Right renal cortex interstitium (tissue), 3 donors: ENCODE measurements at places on chromosomes 2 and 18.

DNA sequence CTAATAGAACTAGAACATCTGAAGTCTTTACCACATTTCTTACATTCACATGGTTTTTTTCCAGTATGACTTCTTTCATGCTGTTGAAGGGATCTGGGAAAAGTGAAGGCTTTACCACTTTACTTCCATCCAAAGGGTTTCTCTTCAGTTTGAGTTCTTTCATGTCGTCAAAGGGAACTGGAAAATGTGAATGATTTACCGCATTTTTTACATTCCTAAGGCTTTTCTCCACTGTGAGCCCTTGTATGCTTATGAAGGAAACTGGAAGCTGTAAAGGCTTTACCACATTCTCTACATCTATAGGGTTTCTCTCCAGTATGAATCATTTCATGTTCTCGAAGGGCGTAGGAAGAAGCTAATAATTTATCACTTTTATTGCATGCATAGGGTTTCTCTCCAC is 46.7 kb downstream of the NBEAL1 start:
- DNase-seq = peak; percentile 31

GRCh38 chr18:29096079-29096770 is 919.3 kb upstream of the CDH2 start:
- DNase-seq = no peak

- no peak for DNase-seq
Measured at GRCh38 chr2:109345091-109345490, 216.1 kb downstream of the SH3RF3 start.

DNA sequence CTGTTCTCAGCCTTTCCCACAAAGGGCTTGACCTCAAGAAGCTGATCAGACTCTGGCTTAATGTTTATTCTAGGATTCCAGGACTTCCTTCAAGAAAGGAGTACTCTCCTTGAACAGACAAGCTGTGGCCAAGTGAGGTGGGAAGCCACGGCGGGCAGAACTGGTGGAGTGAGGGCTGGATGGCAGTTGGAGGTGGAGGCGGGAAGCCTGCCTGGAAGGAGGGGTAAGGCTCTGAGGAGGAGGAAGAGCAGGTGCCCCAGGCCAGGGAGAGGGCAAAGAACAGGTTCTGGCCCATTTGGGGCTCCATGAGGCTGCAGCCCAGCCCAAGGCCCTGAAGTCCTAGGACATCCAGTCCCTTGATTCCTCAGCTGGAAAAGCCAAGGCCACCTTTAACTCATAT is 143.9 kb downstream of the CYP26B1 start:
- DNase-seq = no peak

DNA sequence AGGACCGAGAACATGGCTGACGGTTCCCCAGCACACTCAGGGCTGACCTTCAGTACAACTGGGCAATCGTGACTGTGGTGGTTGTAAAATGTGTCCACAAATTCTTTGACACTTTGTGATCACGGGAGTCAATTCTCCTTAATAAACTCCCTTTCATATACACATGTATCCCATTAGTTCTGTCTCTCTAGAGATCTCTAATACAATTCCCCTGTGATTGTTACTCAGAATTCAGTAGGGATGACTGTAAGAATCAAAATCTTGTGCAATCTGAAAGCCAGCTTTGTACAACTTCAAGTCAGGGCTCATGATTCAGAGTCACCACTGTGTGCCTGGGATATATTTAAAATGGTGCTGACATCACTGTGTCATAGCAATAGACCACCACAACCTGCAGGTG is 89.5 kb upstream of the LMAN1 start:
- no peak for DNase-seq

- DNase-seq = no peak
Measured at GRCh38 chr2:28233164-28233676, 159.4 kb upstream of the FOSL2 start.

DNA sequence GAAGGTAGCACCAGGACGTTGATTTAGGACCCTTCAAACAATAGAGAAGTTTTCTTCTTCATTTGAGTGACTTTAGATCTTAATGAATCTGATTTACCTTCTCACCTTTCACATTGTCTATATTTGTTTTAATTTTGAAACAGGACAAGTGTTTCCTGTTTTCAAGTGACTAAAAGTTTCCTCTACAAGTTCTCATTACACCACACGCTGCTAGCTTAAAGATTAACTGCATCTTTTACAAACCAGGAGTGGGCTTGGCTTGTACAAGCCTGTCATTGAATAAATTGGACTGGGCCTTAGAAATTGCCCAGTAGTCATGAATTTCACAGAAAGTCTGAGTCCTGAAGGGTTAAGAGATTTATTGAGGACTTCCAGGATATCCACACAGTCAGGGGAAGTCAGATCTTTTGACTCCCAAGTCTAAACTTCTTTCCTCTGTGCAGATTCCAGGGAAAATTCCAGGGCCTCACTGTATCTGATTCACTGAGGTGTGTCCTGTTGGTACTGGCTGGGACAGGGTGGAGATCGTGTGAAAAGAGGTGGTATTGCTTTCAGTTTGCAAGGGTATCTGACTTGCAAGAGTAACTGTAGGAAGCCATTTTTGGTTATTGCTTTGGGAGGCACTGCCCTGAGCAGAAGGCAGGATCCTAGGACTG is 3.4 kb downstream of the SGPP2 start:
- DNase-seq = no peak

GRCh38 chr2:207501802-207502576 is 27.8 kb upstream of the CREB1 start:
- no peak for DNase-seq

DNA sequence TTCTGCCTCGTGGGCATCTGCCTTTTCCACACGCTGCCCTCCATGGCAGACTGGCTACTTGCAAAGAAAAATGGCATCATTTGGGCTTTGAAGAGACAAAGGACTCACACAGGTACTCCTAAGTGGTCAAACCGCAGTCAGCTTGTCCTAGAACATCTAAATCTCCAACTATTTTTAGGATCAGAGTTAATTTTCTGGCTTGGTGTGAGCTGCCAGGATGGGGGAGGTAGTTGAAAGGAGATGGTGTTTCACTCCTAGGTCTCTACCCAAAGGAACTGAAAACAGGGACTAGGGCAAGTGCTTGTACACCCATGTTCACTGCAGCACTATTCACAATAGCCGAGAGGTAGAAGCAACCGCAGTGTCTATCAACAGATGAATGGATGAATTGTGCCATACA is 107.9 kb upstream of the ATL2 start:
- no peak for DNase-seq

GRCh38 chr2:173451118-173451517 is 96.4 kb downstream of the CDCA7 start:
- DNase-seq = no peak

DNA sequence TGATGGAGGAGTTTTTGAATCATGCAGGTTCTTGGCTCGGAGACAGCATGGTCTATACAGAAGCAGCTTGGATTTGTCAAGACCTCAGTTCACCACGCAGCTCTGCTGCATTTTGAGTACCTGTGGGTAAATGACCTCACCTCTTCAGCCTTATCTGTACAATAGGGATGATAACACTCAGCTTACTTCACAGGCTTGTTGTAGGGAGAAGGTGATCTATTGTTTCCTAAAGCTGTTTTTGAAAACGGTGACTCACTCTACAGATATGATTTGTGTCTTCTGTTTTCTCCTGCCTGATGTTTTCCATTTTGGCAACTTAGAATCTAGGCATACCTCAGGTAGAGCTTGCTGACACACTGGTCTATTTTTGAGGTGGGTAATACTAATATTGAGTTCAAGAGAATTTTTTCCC is 80.3 kb downstream of the FMNL2 start:
- DNase-seq = no peak

DNA sequence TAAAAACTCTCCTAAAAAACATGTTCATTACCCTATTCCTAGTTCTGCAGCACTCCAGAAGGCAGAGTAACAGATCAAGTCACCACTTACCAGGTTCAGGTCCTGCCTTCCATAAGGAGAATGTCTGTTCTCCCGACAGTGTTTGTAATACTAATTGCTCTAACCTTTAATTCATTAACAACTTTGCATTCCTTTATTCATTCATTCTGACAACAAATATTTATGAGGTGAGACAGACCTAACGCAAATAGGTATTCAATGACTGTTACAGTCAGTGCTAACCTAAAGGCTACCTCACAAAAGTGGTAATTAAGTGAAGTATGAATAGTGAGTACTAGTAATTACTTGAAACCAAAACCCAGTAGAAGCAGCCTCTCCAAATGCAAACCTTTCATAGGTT is 224.0 kb downstream of the AFF3 start:
- no peak for DNase-seq

- no peak for DNase-seq
Measured at GRCh38 chr2:113910110-113910717, 20.3 kb downstream of the ACTR3 start.

GRCh38 chr2:75361486-75361885 is 162.2 kb upstream of the TACR1 start:
- no peak for DNase-seq

GRCh38 chr2:218999021-218999880 is 6.0 kb upstream of the CRYBA2 start:
- DNase-seq = no peak

DNA sequence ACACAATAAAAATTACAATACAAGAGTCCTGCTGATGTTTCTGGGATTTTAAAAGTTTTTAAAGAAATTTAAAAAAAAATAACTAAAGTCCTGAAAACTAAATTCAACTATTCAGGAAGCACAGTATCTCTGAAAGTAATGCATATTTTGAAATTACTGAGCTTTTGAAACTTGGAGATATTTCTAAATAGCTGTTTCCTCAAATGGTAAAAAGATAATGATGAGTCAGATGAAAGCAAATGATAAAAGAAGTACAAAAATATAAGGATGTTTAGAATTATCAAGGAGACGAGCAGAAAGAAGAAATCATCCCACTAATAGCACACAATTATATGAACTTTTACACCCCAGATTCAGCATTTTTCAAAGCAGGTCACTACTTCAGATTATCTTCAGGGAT is 90.2 kb upstream of the SLC25A52 start:
- DNase-seq = no peak

GRCh38 chr2:5657231-5657630 is 35.0 kb upstream of the SOX11 start:
- DNase-seq = no peak

- no peak for DNase-seq
Measured at GRCh38 chr2:217827430-217828201, 175.2 kb downstream of the TNS1 start.

GRCh38 chr2:112758711-112759110 is 5.7 kb downstream of the CKAP2L start:
- DNase-seq = no peak

DNA sequence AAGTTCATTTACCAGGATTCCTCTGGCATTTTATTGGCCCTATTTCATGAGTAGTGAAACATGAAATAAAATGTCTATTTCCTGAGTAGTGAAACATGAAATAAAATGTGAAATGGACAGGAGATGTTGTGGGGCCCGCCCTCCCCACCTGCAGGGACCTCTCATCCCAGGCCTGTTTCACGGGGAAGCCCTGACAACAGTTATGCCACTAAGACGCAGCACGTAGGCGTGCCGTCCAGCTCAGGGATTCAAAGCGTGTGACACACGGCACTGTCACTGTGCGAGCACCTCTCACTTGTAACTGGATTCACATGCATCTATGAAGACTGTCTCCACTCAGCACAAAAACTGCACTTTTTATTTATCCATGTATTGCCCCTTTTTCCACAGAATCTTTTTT is 83.4 kb upstream of the SNTG2 start:
- no peak for DNase-seq

GRCh38 chr2:69196327-69197117 is 183.5 kb downstream of the ANTXR1 start:
- DNase-seq = no peak

DNA sequence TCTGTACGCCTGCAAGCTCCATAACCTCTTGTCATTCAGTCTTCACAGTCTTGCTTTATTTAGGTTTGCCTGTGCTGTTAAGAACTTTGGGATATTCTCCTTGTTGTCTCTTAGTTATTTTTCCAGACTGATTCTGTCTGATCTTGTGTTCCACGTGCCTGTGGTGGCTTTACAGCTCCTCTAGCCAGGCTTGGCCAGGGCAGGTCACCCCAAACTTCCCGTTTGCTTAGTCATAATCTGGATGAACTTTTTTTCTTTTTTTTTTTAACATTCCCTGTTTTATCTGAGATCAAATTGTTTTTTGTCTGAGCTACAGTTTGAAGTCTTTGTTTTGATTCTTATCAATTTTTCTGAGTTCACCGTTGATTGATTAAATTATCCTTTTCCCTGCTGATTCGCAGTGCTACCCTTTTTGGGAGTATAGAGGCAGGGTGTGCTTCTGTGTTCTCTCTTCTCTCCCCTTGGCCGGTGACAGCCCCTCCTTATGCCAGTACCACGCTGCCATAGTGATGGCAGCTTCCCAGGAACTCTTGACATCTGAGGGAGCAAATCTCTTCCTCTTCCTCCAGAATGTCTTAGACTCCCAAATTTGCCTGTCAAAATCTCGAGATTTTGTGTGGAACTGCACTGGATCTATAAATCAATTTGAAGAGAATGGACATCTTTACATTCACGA is 2.5 kb downstream of the SP100 start:
- DNase-seq = no peak

- DNase-seq = no peak
Measured at GRCh38 chr2:210558708-210559107, 2.3 kb downstream of the CPS1 start.

GRCh38 chr2:48315896-48316194 is 214.1 kb upstream of the STON1 start:
- peak; percentile 6 for DNase-seq

- no peak for DNase-seq
Measured at GRCh38 chr2:54194761-54195750, 61.0 kb downstream of the TSPYL6 start.

GRCh38 chr2:176642074-176642473 is 372.8 kb downstream of the MTX2 start:
- DNase-seq = no peak

DNA sequence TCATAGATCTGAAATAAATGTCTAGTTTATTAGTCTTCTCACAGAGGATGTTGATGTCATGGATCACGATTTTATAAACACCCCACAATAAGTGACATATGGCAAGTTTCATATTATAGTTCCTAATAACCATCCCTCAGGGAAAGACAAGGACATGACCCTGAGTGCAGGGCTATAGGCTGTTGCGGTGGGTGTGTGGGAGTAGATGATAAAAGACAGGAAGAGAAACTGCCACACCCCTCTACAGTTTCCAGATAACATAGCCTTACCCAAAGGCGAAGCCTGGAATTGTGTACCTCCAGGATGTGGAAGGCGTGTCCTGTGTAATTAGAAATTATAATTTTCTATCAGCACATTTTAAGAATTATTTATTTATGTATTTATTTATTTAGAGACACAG is 2.4 kb upstream of the NEDD4L start:
- no peak for DNase-seq

GRCh38 chr2:158221063-158222020 is 119.7 kb downstream of the UPP2 start:
- DNase-seq = no peak

DNA sequence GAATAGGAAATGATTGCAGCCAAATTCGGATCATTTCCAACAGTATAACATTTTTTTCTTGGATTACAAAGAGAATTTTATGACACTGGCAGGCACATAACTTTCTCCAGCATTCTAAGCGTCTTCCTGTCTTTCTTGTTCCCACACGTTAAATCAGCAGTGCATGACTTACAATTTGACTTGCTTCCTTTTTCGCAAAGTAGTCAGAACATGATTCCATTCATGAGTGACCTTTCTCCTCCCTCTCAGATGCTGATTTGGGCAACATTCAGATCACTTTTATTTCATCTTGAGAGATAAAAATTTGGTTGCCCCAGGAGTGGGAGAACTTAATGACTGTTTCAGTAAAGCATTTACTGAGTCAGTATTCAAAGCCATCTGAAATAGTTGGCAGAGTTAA is 858.7 kb upstream of the ACVR2A start:
- peak; percentile 18 for DNase-seq
